ENCODE measurements at places on chromosomes 2 and 18.

- DNase-seq = no peak
Measured at GRCh38 chr18:11520536-11520935, 88.9 kb upstream of the SLC35G4 start.

- no peak for DNase-seq
Measured at GRCh38 chr2:127859712-127860085, 1.7 kb upstream of the POLR2D start.

GRCh38 chr2:122748552-122749011, 993.1 kb downstream of the TSN start:
- DNase-seq = no peak

- no peak for DNase-seq
Measured at GRCh38 chr2:108239786-108240185, at the start of gene SULT1C3. TSS of gene SULT1C3 (plus strand) at chr2:108239968. CDS start at chr2:108247195, 7,227 bp downstream.

DNA sequence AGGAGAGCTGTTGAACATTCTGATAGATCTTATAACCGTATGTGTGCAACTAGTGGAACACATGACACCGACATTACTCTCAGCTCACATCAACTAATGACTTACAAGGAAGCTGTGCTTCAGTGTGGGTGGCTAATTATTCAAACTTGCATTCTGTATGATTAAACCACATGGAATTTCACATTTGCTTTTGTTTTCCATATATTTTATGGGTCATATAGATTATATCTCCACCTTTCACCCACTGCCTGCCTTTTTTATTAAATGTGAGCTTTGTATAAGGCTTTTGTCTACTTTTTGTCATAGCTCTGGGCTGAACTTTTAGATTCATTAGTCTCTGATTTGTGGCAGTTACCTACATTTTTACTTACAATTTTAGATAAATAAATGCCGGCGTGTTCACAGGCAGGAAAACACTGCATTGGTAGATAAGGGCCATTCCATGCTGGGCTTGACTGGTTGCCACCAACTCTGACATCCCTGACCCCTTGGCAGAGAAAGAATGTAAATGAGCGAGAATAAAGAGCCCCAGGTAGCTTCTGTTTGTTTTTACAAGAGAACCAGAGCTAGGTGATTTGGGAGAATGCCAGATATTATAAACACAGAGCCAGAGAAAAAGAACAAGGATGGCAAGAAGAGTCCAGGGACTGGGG, 35.7 kb downstream of the LYPD6 start:
- no peak for DNase-seq

- DNase-seq = no peak
Measured at GRCh38 chr2:27014771-27015433, 17.9 kb upstream of the TMEM214 start.

DNA sequence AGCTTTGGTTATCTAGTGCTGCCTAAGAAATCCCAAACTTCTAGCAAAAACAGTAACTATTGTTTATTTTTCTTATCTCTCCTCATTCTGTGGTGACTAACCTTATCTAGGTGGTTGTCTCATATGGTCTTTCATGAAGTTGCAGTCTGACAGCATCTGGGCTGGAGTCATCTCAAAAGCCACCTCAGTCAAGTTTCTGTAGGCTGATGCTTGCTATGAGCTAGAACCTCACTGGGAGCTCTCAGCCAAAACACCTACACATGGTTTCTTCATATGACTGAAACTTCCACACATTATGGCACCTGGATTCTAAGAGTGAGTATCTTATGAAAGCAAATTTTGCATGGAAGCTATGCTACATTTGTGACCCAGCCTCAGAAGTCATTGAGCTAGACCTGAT, 596.4 kb upstream of the VRK2 start:
- DNase-seq = no peak

DNA sequence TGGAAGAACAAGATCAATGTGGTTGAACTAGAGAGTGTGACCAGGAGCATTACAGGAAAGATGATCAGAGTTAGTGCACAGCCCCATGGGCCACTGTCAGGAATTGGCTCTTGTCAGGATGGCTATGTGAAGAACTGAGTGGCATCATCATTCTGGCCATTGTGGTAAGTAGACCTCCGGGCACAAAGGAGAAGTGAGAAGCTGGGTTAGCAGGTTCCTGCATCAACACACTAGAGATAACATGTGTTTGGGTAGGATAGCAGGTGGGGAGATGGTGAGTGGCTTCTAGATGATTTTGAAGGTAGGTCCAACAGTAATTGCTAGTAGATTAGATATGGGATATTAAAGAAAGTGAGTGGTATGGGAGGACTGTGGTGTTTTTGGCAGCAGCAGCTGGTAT, 408.2 kb downstream of the TSN start:
- DNase-seq = no peak

DNA sequence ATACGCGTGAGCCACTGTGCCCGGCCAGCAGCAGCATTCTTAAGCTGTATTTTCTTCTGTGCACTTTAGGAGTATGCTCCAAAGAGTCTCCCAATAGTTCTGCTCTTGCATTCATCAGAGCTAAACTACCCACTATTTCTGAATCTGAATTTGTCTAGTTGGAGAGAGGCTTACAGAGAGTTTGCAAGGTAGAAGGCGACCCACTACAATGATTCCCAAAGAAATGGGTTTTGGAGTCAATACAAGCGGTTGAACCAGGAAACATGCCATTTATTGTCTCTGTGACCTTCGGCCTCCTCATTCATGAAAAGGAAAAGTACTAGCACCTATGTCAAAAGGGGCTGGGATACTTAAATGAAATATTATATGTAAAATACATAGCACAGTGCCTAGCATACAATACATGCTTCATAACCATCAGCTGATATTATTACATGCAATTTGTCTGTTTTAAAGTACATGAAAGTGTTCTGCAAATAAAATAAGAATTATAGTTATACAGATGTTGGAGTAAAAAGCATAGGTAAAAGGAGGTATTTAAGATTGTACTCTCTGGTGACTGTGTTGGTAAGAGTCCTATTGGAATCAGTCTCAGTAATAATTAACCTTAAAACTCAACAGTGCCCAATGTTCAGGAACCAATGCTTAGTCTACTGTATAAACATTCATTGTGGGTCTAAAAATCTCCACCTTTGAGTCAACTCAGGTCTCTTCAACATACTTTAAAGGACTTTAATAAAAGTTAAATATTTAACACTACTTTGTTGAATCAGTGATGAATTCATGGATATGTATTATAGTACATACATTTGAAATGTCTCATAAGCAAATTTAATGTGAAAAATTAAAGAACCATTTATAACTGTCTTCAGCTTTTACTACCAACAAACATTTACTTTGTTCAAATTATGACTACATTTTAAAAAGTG, 89.8 kb upstream of the GRB14 start:
- no peak for DNase-seq

- no peak for DNase-seq
Measured at GRCh38 chr2:65227020-65227455, 593 bp upstream of the ACTR2 start.

DNA sequence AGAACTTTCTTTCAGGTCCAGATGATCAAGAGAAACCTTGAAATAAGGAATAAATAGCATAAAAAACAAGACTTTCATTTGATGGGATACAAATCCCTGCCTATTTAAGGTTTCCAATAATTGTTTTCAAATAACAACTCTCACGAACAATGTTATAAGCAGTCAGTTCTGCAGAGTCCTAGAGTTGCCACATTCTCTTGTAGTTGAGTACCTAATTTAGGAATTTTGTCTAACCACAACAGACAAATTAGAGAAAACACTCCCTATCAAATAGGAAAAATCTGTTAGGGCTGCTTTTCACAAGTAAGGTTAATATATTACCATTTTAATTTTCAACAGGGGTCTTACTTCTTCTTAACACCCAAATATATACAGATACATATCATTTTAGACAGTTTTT, 130.1 kb upstream of the CDH20 start:
- DNase-seq = no peak

GRCh38 chr2:208970070-208970469, 453.8 kb upstream of the MAP2 start:
- no peak for DNase-seq

DNA sequence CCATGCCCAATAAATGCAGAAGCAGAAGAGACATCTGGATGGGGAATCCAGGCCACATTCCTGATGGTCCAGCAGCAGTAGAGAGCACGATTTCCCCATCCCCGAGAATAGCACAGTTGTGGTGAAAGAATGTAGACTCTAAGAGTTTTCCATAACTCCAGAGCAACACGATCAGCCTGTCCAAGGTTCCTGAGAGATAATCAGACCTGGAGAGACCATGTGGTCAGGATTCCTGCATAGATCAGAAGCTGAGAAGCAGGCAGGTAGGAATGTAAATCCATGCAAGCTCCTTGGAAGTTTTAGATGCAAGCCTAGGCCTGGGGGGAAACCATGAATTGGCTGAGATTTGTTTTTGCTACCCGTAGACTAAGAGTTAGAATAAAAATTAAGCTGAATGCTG, 34.2 kb upstream of the PTPRM start:
- no peak for DNase-seq

- no peak for DNase-seq
Measured at GRCh38 chr2:51085420-51086068, 53.6 kb upstream of the NRXN1 start.

GRCh38 chr2:231300020-231300721, 95.3 kb upstream of the B3GNT7 start:
- DNase-seq = no peak

GRCh38 chr2:217954469-217954868, 48.3 kb downstream of the TNS1 start:
- no peak for DNase-seq

DNA sequence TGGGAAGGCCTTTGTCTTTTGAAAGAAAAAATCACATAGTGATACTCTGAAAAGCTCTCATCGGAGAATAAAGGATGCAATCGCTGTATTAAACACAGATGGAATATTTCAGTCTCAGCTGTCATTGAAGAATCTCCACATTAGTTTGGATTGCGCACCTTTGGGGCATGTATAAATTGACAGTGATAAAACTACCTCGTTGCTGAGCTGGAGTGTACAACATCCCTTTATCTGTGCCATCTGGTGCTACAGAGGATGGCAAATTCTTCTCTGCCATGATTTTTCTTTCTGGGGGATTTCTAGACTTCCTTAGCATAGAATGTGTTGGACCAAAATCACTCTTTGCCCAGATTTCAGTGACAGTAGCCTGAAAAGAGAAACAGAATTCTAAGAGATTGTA, 185.3 kb downstream of the PARD3B start:
- DNase-seq = no peak

DNA sequence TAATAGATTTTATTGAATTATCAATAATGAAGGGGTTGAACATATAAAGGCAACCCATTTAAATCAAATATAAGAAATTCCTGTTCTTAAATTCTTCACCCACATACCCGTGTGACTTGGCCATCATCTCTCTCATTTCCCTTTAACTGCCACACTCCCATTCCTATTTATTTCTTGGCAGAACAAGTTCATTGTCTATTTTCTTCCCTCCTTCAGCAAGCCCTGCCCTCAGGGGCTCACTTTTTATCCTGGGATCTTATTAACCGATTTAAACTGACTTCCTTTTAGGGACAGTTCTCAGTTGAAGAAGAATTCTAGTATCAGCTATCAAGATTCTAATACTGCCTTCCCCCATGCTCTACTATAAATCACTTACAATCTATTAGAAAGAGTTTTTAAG, 123.2 kb downstream of the FTCDNL1 start:
- no peak for DNase-seq

DNA sequence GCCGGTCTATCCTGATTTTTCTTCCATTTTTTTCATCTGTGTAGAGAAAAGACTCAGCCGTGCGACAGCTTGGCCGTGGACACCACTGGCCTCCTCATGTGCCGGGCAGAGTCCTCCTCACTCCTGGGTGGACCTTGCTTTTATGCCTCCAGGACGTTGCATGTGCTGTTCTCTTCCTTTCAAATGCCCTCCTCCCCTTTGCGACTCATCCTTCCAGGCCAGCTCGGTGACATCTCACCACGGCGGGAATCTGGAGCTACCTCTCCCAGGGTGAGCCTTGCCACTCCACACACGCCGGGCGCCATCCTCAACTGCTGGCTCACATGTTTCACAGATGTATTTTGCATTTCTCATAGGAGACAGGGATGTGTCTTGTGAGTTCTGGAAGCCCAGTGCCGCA, 198.5 kb upstream of the HDAC4 start:
- no peak for DNase-seq

- DNase-seq = no peak
Measured at GRCh38 chr2:183996825-183997793, 601.2 kb upstream of the ZNF804A start.

DNA sequence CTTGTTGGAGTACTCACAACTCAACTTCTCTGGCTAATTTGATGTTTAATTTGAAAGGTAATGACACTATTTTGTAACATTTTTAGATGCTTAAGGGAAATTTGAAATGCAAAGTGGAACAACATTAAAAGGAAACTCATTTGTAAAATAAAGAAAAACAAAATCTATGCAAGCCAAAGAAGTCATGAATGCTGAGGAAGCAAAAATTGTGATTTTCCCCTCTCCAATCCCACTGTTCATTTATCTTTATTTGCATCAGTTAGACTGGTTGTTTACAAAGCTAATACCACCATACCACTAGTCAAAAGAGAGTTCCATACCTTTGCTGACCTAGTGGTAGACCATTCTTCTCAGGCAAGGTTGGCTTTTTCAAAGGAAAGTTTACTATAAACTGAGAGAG, 2.2 kb upstream of the B4GALT6 start:
- DNase-seq = no peak

- no peak for DNase-seq
Measured at GRCh38 chr18:23910032-23910431, 104.5 kb upstream of the TTC39C start.

- DNase-seq = no peak
Measured at GRCh38 chr18:63132819-63133200, 186.8 kb downstream of the BCL2 start.

DNA sequence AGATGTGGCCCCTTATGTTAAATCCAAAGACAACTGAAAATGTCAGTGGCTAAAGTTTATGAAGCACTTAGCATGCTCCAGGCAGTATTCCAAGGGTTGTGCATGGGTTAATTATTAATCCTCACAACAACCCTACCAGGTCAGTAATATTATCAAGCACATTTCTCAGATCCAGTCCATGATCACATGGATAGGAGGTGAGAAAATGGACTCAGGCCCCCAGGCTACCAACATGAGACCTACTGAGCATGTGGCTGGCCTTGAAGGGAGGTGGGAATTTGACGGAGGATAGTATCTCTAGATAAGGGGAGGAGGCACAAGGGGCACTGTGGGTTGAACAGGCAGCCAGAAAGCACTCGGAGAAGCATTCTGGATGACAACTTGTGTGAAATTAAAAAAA, 412.0 kb downstream of the MEIS1 start:
- DNase-seq = no peak
